LNCaP clone FGC (cell line): ENCODE measurements at places on chromosomes 1 and 21.

- no peak for DNase-seq
Measured at GRCh38 chr1:209455145-209455544, 128.4 kb upstream of the CAMK1G start.

GRCh38 chr1:145994391-145995120 is 1.8 kb downstream of the TXNIP start:
- no peak for DNase-seq

DNA sequence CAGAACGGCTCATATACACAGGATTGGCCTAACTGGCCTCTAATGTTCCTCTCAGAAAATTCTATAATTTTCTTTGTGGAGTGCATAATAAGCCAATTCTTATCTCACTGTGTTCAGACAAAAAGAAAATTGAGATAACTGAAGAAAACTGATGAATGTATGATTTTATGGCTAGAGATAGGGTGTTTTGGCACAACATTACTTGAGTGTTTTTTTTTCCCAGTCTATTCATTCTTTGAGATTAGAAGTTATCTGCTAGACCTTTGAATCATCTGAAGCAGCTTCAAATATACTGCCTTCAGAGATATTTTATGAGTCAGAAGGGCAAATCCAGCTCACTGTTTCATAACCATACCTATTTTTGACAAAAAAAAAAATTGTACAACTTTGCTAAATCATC is 85.6 kb downstream of the VAV3 start:
- no peak for DNase-seq

DNA sequence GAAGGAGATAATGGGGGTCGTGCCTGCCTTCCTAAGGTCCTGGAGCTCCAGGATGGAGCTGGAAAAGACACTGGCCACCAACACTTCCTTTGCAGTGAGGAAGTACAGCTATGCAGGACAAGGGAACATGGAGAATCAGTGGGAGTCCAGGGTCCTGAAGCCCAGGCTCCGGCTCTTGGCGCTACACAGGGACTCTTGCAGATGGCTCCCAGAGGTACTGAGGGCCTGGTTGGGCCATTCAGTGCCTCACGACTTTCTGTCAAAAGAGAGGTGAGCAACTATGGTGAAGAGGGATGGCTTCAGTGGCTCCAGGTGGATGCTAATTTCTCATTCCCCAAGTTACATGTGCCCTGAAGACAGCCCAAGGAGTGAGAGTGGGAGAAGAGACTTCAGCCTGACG is 1.8 kb upstream of the ETNK2 start:
- no peak for DNase-seq

DNA sequence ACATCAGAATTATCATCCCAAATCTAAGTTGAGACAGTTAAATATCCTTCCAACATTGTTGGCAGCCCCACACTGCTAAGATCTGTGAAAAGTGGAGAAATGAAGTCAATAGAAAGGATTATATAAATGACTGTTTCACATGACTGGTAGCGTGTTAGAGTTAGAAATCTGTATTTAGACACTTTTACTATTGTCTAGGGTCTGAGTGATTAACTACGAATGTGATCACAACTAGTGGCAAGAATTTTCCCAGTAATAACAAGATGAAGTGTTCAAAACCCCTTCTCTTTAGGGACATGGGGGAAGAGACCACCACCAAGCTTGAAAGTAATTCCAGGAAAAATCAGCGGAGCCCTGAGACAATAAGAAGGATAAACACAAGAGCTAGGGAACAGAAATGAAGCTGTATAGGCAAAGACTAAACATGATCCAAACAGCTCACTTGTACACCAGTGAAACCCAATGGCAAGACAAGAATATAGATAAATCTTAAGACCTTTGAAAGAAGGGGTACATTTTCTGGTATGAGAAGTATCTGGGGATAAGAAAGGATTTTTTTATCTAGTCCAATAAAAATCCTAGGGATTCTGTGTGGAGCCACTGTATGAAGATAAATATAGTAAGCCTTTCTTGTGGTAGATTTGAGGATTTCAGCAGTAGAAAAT is 646.6 kb upstream of the USP24 start:
- no peak for DNase-seq

DNA sequence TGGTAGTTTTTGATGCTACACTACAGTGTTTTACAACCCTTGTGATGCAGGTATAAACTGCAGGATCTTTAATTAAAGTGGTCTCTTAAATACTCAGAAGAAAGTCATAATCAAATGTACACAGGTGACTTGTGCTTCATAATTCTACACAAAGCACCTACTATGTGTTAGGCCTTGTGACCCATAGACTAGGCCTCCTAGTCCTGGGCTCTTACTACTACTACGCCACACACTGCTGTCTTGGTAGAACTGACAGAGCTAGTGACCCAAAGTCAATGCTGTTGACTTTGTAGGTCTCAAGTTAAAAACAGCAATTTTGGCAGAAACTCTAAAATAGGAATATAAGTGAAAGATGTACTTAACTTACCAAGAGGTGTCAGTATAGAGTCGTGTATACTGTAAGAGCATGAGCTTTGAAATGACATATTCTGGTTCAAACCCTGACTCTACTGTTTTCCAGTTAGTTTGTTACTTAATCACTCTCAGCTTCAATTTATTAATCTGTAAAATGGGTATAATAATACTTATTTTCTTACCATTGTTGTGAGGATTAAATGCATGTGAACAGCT is 48.6 kb upstream of the LMO4 start:
- no peak for DNase-seq

DNA sequence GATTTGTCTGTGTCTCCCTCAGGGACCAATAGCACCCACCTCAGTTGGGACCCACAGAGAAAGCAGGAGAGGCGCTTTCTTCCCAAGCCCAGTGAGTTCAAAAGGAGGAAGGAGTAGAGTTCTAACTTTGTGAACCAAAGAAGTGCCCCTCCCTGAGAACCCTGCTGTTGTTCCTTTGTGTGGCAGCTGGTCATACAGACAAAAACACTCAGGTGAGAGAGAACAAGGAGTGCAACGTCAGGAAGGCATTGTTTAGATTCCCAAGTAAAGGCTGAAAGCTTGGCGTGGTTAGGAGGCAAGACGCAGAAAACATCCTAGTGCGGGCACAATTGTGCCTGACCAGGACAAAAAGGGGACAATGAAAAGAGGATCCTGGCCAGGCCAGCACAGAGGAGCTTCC is 654.6 kb downstream of the KIF26B start:
- DNase-seq: no peak

DNA sequence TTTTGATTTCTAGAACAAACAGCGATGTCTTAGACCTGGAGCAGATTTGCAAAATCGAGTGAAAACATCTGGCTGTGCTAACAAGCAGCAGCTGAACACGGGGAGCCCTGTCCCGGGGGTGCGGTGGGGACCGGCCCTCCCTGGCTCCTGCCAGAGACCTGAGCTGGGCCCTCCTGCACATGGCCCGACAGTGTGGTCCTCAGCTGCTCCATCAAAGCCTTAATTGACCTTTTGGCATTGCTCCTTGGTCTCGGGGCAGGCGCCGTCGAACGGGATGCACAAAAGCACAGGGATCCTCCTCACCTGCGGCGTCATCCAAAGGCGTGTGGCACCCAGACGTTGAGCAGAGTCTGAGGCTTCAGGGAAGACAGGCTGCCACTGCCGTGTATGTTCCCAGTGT is 73.2 kb downstream of the PRDM16 start:
- no peak for DNase-seq

DNA sequence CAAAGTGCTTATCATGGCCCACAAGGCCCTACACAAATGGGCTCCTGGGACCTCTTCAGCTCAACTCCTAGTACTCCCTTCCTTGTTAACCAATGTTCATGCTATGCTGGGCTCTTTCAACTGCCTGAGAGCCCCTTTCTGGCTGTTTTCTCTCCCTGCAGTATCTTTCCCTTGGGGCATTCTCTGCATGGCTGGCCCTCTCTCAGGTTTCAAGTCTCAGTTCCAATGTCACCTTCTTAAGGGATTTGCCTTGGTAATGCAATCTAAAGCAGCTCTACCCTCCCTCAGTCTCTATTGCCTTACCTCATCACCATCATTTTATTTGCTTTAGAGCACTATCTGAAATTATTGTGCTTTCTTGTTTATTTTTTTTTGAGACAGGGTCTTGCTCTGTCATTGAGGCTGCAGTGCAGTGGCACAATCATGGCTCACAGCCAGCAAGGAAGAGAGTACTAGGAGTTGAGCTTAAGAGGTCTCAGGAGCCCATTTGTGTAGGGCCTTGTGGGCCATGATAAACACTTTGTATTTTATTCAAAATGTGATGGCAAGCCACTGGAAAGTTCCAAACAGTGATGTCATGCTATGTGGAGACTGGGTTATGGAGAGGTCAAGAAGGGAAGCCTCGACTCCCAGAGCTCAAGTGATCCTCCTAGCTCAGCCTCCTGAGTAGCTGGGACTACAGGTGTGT is 63.4 kb upstream of the SRSF10 start:
- no peak for DNase-seq

- DNase-seq: no peak
Measured at GRCh38 chr1:93820554-93821422, 58.2 kb downstream of the DNTTIP2 start.

DNA sequence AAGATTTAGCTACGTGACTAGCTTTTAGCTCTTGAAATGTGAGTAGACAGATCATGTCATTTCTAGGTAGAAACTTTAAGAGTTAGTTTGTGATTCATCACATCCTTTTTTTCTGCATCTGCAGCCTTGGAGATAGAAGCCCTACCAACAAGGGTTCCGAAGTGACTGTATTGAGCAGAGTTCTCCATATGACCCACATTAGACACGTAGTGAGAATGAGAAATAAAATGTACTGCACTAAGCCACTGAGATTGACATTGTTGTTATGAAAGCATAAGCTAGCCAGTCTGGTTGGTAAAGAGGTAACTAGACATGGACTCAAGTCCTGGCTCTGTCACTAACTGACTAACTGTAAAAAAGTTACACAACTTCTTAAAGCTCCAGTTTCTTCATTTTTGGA is 296.1 kb downstream of the PDE4B start:
- no peak for DNase-seq

DNA sequence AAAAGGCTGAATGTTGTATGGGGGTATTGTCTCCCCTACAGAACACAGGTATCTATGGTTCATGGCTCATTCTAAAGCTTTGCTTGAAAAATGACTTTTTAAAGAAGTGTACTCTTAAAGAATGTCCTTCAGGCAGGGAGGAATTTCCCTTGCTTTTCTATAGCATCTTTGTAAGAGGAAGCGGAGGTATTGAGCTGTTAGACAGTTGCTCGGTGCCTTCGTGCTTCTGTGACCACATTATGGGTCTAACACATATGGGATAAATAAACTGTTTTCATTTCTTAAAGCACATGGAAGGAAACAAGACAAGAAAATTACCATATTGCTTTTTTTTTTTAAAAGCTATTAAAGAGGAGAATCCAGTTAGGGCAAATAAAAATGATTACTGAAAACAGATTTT is 182.9 kb downstream of the NTNG1 start:
- no peak for DNase-seq

DNA sequence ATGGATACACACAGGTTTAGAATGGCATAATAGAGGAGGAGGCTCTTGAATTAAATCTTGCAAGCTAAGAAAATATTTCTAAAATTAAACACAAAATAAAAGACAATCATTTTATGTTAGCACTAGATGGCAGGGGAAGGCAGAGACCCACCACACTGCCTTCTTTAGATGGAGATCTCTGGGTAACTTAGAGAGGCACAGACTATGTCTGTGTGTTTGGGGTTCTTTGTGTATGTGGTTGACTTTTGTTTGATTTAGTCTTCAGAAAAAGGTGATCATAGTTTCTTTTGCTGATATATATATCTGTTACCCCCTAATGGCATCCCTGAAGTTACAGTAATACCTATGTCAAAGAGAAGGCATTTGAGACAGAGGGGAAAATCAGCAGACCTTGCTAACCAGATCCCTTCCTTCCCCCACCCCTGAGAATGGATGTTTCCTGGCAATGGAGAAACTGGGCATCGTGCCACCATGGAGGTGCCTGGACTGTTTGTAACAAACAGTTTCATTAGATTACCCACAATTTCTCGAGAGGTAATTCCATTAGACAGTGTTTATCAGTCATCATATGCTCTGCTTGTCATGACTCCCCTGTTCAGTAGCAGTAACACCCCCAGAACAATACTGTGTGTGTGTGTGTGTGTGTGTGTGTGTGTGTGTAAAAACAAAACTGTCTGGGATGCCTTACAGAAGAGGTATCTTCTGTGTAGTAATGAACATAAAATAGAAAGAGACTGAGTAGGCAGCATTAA is 228.3 kb upstream of the DEPDC1 start:
- no peak for DNase-seq

GRCh38 chr1:163912170-163912884 is 590.6 kb downstream of the NUF2 start:
- no peak for DNase-seq

- DNase-seq: no peak
Measured at GRCh38 chr1:34685225-34685624, 69.6 kb upstream of the GJB5 start.

- no peak for DNase-seq
Measured at GRCh38 chr21:26457817-26458216, 115.3 kb downstream of the CYYR1 start.

- no peak for DNase-seq
Measured at GRCh38 chr1:14912839-14913481, 240.6 kb upstream of the TMEM51 start.
